ENCODE measurements at places on chromosomes 3 and 15.
A peak's percentile ranks its signal among the peaks of the same experiment; 100 is the strongest.

DNA sequence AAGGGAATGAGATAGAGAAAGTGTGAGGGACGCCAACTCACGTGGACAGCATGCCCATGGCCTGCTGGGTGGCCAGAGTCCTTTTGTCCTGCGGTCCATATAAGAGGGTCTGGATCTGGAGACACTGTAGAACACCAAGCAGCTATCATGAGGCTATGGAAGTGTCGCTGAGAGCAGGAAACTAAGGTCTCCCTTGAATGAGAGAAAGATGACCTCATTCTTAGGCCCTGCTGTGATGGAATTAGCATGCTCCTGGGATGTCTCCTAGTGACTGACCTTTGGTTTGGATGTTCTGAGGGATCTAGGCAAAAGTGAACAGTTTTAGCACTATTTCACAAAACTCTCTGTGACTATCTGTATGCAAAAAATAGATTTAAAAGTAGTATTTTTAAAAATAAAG, 34.4 kb downstream of the SYNM start:
- no peak for DNase-seq

GRCh38 chr15:51077221-51078153, 17.2 kb downstream of the TNFAIP8L3 start:
- DNase-seq = peak; percentile 54

DNA sequence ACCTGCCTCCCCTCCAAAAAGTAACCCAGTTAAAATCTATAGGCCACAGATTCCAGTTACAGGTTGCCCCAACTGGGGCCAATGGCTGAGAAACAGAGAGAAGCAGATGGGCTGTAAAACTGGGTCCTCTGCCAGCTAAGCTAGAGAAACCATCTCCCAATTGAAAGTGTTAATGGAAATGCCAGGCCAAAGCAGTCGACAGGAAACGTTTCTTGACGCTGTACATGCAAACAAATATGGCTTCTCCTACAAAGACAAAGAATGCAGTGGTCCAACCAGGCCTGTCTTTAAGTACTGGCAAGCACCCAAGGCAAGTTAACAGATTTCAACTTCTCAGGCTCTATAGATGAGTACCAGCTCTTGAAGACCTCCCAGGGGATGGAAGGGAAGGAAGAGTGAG, 71.3 kb downstream of the MAGI1 start:
- DNase-seq = no peak

DNA sequence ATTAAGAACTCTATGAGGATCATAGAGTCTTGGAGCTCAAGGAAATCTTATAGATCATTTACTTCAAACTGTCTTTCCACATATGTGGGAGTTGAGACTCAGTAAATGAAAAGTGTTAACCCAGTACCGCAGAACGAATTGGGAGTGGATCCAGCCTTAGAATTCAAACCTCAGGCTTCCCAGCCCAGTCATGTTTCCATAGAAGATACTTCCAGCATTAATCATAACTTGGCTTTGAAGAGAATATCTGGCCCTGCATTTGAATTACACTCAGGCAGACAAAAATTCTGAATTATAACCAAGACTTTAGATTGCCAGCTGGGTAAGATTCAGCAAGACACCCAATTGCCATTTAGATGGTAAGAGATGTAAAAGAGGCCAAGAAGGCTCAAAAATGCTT, 972.0 kb downstream of the TUSC7 start:
- no peak for DNase-seq

- no peak for DNase-seq
Measured at GRCh38 chr3:33931512-33931911, 133.1 kb downstream of the PDCD6IP start.

DNA sequence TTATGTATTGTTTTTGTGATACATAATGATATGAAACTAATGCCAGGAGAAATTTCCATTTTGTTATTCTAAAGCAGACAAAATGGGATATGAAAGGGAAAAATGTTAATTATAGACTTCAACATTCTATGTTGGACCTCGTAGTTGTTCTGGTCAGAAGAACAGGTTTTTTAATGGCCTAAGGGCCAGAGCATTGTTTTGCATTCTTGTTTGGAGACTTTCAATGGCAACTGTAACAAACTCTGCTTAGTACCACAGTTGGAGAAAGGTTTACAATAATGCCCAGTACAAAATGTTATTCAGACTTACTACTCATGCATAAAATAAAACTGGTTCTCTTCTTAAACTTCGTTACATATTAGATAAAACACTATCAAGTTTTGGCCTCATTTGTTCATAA, 12.2 kb downstream of the PPARG start:
- DNase-seq = no peak

DNA sequence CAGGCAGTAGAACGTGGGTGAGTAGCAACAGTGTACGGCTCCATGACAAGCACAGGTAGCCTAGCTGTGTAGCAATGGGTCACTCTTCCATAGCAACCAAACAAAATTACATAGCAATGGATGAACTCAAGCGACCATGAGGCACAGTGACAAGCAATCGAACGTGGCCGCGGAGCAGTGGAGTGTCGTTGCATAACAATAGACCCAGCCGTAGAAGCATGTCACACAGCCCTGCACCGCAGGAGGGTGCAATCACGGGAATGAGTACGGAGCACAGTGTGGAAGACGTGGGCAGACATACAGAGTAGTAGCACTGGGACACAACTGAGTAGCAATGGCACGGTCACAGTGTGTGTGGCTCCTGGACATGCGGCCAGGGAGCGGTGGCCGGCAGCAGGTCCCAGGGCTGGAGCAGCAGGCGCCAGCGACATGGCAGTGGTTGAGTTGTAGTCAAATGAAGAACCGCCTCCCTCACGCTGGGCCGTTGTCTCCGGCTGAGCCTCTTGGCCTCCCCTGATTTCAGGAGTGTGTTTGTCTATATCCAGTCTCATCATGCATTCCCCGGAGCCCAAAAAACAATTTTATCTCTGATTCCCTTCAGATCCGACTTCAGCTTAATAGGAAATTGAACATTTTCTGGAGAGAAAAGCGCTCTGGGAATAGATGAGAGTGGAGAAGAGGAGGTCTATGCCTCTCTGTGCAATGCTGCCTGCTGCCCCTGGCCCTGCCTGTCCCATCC, 64.1 kb downstream of the CCDC33 start:
- no peak for DNase-seq

GRCh38 chr15:71203586-71204474, 88.6 kb downstream of the THSD4 start:
- no peak for DNase-seq

- no peak for DNase-seq
Measured at GRCh38 chr3:21894459-21895340, 143.7 kb upstream of the ZNF385D start.

DNA sequence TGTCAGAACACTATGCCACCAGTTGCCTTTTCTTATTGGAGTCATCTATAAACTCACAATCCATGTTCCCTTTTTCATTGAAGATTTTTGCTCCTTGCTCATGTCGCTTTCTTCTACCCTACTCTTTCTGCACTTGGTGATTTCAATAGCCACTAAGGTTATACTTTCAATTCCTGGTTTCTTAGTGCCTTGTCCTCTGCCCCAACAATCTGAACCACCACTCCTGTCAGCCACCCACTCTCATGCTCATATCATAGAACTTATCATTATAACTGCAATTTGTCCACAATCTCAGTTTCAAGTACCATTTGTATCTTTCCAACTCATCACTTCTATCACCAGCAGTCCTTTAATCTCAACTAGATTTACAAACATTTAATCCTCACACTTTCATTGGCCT, 10.0 kb upstream of the GRAMD1C start:
- no peak for DNase-seq

GRCh38 chr3:45215466-45215865, 10.6 kb downstream of the TMEM158 start:
- DNase-seq = no peak

DNA sequence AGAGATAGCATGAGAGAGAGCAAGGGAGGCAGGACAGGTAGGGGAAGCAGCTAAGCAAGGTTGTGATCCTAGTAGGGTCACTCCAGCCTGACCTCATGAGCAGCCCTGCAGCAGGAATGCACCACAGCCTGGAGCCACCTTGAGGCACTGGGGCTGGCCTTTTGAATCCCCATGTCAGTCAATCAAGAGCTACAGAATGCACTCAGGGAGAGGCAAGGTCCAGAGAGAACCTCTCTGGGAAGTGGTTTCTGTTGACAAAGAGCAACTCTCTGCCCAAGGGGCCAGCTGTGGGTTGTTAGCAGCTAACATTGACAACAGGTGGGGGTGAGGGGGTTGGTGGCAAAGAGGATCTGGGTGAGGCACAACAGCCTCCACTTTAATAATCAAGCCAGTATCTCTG, 54.6 kb downstream of the TRANK1 start:
- DNase-seq = no peak

GRCh38 chr15:83873966-83874365, 220.0 kb downstream of the ADAMTSL3 start:
- no peak for DNase-seq

GRCh38 chr15:66803182-66803729, 101.2 kb downstream of the SMAD6 start:
- DNase-seq = no peak

GRCh38 chr3:127535901-127536829, 54.4 kb downstream of the TPRA1 start:
- DNase-seq = no peak

GRCh38 chr15:99452010-99452409, 113.8 kb upstream of the MEF2A start:
- no peak for DNase-seq

DNA sequence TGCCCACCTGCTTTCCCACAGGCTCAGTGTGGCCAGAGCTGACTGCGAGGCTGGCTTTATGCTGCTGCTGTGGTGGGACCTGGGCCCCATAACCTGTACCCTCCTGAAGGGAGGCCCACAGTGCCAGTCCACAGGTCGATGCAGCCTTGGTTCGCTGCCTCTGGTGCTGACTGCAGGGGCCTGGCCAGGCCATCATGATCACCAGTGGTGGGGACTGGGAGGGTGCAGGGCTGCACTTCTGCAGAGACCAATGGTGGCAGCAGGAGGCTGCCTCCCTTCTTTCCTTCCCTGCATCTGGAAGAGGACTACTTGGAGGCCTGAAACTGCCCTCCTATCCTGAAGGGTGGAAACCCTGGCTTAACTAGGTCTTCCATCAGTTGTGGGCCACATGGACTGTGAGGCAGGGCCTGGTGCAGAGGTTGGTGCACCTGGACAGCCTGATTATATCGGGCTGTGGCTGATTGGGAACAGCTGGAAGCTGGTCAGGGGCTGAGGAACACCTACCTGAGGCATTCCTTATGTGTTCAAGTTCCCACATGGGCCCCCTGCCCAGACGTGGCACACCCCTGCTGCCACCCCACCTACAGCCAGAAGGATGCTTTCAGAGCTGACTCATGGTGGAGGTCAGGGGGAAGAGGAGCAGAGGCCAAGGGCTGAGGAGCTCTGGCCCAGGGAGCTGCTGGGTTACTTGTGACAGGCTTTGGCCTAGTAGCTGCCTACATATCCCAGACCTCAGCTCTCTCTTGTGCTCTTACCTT, 29.8 kb downstream of the POMGNT2 start:
- DNase-seq = no peak

DNA sequence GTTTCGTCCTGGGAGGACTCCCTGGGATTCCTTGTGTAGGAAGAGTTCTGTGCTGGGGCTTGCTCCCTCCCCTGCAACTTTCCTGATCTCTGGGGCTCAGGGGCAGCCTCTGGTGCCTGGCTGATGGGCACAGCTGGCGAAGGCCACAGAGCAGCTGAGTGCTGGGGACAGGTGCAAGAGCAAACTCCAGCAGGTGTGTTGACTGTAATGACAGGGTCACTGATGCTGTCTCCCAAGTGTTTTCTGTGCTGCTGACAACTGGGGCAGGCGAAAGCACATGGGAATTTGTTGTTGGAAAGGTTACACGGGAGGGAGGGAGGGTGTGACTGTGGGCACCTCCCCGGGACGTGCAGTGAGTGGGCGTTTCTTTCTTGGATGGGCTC, 21.6 kb downstream of the CPN2 start:
- DNase-seq = no peak

GRCh38 chr3:5784690-5785089, 597.2 kb downstream of the EDEM1 start:
- no peak for DNase-seq

GRCh38 chr15:77646104-77646694, 13.5 kb upstream of the LINGO1 start:
- no peak for DNase-seq

GRCh38 chr3:143362115-143362991, 242.8 kb downstream of the CHST2 start:
- DNase-seq = no peak

DNA sequence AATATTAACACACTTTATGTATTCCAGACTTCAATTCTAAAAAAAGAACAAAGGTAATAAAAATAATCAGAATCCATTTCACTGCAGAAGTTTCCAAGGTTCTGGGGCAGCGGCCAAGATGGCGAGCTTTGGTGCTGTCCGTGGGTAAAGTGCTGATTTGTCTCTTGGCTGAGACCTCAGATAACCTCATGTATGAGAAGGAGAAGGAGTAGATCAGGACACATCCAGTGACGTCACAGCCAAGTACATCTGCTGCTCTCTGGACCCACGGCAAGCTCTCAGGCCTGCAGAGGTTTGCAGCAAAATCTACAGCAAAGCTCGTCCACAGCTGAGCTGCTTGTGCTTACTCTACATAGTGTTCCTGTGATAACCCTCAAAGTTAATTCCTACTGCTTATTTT, 165.7 kb downstream of the MAGI1 start:
- DNase-seq = no peak

- no peak for DNase-seq
Measured at GRCh38 chr15:70512772-70513362, 250.5 kb downstream of the UACA start.

GRCh38 chr3:45232521-45232920, 6.4 kb upstream of the TMEM158 start:
- DNase-seq = no peak

GRCh38 chr3:146498002-146498736, 28.8 kb upstream of the PLSCR2 start:
- DNase-seq = no peak

- DNase-seq = no peak
Measured at GRCh38 chr3:187064210-187065115, 74.8 kb downstream of the RPL39L start.

GRCh38 chr15:90701048-90701447, 16.1 kb upstream of the BLM start:
- DNase-seq = no peak

DNA sequence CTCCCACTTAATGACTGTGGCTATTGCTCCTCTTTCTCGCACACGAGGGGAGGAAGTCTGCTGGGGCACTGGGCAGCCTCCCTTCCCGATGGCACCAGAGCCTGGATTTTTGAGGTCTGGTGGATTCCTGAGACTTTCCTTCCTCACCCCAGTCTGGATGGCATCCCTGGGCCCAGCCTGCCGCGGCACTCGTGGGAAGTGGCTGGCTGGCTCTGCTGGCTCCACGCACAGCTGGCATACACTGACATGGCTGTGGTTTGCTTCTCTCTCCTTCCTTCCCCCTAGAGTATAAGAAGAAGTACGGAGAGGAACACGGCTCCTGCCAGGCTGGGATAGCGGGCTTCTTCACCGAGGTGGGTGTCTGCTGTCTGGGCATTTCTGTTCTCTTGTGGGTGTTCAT, 319.8 kb upstream of the LRRFIP2 start:
- DNase-seq = no peak

GRCh38 chr3:149016669-149017541, 25.6 kb downstream of the GYG1 start:
- DNase-seq = no peak

GRCh38 chr3:185129083-185129482, 23.8 kb downstream of the C3orf70 start:
- DNase-seq = no peak

- no peak for DNase-seq
Measured at GRCh38 chr15:95363646-95364045, 966.9 kb upstream of the NR2F2 start.
